Activated T-cell treated with anti-CD3 and anti-CD28 coated beads, Interleukin-2, amount 50 U/mL, for 1 hour (primary cell): ENCODE measurements at places on chromosomes 7 and 10.

DNA sequence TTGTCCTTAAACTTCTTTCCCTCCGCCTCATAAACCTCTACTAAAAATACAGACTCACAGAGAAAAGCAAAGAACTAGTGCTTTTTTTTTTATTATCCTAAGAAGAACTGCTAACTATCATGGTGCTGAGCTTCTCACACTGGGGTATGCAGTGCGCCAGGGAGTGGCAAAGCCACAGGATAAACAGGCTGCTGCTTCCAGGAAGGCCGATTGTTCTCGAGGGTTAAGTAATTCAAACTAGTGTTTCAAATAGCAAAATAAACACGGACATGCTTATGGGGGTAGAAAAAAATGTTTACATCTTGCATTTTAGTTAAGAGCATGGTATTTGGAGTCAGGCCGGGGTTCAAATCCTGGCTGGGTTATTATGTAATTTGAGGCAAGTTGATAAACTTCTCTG is 157.0 kb downstream of the TAX1BP1 start:
- no peak for DNase-seq

DNA sequence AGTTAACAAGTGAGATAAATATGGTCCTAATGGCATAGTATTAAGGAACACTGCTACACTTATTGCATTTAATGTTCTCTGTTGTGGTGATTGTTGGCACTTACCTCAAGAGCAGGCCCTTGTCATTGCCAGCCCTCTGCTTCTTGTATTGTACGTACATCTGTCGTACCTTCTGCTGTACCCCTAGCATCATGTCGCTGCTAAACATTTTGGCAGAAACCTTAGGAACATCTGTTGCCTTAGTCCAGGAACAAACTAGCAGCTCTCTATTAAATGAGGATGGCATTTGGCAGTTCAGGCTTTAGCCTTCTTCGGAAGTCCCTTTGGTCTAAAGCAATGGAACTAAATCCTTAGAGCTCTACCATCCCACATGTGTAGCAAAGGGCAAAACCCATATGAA is 47.6 kb downstream of the PRKG1 start:
- no peak for DNase-seq

GRCh38 chr7:122380992-122381391 is 76.4 kb upstream of the FEZF1 start:
- no peak for DNase-seq

DNA sequence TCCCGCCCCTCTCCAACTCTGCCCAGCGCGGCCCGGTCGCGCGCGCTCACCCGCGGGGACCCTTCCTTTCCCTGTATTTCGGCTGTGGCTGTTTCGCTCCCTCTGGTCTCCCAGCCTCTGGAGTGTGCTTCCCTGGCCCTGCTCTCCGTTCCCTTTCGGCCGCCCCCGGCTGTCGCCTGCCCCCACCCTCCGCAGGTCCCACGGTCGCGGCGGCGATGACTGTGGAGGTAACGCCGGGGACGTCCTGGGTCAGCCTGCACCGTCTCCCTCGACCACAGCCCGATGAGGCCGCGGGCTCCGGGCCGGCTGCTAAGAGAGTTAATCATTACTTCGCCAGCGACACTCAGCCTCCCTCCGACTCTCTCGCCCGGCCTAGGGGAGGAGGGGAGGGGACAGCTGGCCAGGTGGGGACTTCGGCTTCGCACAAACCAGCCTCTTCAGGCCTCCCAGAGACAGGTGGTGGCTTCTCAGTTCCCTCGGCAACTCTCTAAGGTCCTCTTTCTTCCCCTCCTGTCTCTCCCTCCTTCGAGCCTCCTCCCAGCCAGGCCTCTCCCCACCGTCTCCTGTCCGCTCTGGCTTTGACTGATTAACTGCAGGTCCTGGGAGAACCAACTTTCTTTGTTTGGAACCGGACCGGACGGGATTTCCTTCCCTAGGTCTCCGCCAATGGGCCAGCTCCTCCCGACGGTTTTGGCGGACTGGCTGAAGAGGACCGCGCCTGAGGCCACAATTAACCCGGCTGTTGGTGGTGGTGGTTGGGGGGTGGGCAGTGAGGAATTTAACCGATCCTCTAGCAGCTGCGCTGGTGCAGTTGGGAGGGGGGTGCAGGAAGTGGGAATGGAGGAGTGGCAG is 5.6 kb upstream of the PAX2 start:
- no peak for DNase-seq
